ENCODE measurements at places on chromosomes 2 and 18.
A peak's percentile ranks its signal among the peaks of the same experiment; 100 is the strongest.

DNA sequence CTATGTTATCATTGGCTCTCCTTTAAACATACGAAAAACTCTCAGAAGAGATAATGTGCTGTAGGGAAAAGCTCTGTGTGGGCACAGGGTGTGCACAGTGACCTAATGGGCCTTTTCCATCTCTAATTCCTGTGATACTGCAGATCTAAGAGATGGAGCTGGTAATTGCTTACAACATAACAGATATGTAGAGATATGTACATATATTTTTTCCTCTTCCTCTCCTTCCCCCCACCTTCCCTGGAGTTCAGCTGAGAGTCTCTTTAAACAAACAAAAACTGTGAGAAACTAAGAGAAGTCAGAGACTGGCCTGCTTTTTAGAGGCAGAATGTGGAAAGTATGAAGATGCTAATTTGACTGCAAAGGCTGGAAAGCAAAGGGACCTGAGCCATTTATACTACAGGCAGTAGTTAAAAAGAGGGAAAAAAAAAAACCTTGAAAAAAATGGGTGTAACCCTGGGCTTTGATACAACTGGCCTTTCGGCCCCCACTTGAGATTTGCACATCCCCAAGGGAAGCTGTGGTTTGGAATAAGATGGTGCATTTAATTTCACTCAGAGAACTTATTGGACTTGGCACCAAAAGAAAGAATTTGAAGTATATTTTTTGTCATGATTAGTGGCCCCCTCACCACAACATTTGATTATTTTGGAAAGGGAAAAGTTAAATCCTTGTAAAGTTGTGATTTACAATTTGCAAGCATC lies 502.2 kb upstream of the ZEB2 start:
- no peaks in the 10 kb centered on the region for H3K27me3 ChIP-seq
- no peaks in the 10 kb centered on the region for H3K4me1 ChIP-seq
- no peak overlapping the region for H3K27ac ChIP-seq
- no peak for DNase-seq
- no peak overlapping the region for H3K4me3 ChIP-seq
- H3K36me3 ChIP-seq = no peaks in the 10 kb centered on the region

DNA sequence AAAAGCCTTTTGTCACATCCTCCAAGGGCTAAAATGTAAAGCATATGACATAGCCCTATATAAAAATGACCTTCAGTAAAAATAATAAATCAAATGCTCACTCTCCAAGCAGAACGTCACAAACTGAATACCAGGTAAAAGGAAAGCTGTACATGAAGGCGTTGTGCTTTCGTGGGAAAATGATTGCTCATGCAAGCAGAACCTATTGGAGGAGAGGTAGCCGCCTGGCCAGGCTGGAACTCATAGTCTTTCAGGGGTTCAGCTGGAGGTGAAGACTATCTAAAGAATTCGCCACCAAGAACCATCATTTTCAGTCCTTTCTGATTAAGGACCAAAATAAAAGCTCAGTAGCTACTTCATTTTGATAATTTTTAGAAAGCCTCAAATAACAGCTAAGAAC lies 44.7 kb downstream of the ANKRD44 start:
- peak overlapping the region; percentile 61 for H3K4me3 ChIP-seq
- peak overlapping the region; percentile 88 for H3K27ac ChIP-seq
- H3K4me1 ChIP-seq = peaks cover 95% of the 10 kb centered on the region
- H3K27me3 ChIP-seq = no peaks in the 10 kb centered on the region
- peaks cover 36% of the 10 kb centered on the region for H3K36me3 ChIP-seq

DNA sequence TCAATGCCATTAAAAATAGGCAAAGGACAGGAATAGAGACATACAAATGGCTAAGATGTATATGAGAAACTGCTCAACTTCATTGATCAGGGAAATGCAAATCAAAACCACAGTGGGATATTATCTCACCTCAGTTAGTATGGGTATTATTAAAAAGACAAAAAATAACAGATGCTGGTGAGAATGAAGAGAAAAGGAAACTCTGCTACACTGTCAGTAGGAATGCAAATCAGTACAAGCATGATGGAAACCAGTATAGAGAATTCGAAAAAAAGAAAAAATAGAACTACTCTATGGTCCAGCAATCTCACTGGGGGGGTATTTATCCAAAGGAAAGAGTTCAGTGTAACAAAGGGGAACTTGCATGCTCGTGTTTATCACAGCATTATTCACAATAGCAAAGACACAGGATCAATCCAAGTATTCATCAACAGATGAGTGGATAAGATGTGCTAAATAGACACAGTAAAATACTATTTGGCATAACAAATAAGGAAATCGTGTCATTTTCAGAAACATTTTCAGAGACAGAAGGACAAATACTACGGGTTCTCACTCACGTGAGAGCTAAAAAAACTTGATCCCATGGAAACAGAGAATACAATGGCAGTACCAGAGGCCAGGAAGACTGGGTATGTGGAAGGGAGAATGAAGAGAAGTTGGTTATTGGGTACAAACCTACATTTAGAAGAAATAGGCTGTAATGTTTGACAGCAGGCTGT lies 60.6 kb downstream of the CCDC74A start:
- no peak overlapping the region for H3K4me3 ChIP-seq
- no peak overlapping the region for H3K27ac ChIP-seq
- no peaks in the 10 kb centered on the region for H3K36me3 ChIP-seq
- no peaks in the 10 kb centered on the region for H3K4me1 ChIP-seq

DNA sequence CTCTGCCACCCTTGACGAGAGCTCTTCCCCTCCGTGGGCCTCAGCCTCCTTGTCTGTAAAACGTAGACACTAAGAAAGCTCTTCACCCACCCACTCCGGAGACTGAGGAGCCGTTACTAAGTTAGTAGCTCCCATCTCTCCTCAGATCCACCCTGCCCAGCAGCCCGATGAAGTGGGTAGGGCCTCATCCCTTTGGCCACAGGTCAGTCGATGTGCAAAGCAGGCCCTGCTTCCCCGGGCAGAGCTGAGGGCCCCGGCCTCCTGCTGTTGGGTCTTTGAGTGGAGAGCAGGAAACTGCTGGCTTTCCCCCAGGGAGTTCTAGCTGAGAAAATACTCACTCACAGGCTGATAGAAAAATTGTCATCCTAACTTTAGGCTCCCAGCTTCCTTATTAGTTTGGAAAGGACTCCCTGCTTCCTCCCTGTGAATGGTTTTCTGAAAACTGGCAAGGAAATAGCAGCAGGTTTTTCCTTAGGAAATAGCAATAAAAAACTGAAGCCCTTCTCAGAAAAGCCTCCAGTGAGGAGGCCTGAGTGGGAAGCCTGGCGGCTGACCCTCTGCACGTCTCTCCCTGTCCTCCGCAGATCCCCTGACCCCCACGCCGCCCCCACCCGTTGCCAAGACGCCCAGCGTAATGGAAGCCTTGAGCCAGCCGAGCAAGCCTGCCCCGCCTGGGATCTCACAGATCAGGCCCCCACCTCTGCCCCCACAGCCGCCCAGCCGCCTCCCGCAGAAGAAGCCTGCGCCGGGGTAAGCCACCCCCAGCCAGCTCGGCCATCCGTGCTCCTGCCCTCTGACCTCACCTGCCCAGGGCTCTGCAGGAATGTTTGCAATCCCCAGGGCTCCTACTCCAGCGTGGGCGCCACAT lies 30.2 kb downstream of the ITGB1BP1 start:
- no peaks in the 10 kb centered on the region for H3K4me1 ChIP-seq
- H3K4me3 ChIP-seq = no peak overlapping the region
- H3K27ac ChIP-seq = no peak overlapping the region
- no peaks in the 10 kb centered on the region for H3K27me3 ChIP-seq
- H3K36me3 ChIP-seq = no peaks in the 10 kb centered on the region

Data from activated CD8-positive, alpha-beta memory T cell treated with anti-CD3 and anti-CD28 coated beads, Interleukin-2, amount 10 ng/mL, durations not matched to agents 7 days and 5 days (primary cell).